ENCODE measurements at places on chromosomes 2 and 18.

DNA sequence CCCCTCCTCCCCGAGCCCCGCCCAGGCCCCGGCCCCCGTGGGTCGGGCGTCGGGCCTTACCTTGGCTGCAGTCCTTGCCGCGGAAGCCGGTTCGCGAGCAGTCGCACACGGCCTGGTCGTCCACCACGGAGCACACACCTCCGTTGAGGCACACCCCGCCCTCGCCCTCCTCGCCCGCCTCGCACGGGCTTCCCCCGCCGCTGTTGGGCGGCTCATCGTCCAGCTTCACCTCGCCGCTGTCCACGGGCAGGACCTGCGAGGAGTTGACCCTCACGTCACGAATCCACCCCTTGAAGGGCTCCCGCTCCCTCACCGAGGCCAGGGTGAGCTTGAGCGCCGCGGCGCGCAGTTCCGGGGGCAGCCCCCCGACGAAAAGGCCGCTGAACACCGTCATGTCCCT, 4.5 kb downstream of the NRXN1 start:
- no peak for DNase-seq

- DNase-seq, result no peak
Observed at GRCh38 chr2:133734716-133735495, 166.6 kb upstream of the NCKAP5 start.

- DNase-seq, result no peak
Observed at GRCh38 chr2:151862700-151863099, 34.5 kb upstream of the ARL5A start.

DNA sequence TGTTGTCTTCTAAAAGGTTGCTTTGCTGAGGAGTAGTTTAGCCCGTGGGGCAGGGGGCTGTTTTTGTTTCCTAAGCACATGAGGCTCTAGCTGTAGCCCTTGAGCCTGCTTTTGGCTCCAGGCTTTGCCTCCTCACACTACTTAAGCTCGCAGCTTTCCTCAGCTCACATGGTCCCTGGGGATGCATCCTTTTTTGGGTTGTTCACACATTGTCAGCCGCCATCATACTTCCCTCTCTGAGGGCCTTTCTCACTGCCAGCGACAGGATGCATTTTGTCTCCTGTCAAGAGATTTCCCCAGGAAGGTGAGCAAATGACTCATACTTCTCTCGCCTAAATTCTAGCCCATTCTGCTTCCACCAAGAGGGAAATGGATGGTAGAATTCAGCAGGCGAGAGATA, 279.5 kb upstream of the PKDCC start:
- DNase-seq, result peak; percentile 8

DNA sequence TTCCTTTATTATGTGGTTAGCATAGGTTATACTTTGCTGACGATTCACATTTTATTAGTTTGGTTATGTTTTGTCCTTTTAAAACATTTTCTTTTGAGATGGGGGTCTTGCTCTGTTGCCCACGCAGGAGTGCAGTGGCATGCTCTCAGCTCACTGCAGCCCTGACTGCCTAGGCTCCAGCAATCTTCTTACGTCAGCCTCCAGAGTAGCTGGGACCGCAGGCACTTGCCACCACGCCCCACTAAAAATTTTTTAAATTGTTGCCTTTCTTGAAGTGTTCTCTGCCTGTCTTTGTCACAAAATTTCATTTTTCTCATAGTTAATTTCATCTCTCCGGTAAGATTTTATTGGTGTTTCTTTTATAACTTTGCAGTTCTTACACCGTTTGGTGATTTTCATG, 18.9 kb downstream of the HRH4 start:
- DNase-seq, result no peak

- no peak for DNase-seq
Observed at GRCh38 chr2:202110491-202110890, 37.4 kb downstream of the KIAA2012 start.

DNA sequence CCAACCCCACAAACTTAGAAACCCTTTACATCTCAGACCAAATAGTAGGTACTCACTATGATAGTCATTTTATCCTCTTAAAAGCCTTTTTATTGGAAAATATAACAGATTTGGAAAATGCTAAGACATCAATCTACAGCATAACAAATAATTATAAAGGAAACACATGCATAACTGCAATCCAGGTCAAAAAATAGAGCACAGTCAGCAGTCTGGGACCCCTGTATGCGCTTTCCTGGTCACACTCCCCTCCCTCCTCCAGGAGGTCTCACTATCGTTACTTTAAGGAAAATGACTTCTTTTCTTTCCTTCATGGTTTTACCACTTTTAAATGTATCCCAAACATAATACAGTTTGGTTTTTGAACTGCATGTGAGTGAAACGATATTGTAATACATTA, 90.5 kb upstream of the CCDC150 start:
- no peak for DNase-seq

- no peak for DNase-seq
Observed at GRCh38 chr2:236865052-236865451, 220.6 kb upstream of the COPS8 start.

DNA sequence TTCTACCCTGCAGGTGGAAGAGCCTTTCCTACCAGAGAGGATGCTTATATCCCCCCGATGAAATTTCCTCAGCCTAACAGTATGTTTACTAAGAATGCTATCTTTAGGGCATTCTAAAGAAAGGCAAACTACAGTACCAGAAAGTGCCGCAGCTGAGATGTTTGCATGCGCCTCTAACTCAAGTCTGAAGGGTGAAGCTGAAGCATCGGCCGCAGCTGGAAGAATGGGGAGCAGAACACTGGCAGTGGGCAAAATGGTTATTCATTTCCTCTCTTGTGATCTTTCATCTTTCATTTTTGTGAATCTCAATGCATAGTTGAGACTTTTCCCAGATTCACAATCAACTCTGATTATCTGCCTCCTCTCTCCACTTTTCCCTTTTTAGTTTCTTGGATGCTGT, 648.2 kb upstream of the ZEB2 start:
- DNase-seq, result no peak

- DNase-seq, result no peak
Observed at GRCh38 chr2:117942551-117942950, 71.3 kb downstream of the CCDC93 start.

- DNase-seq, result no peak
Observed at GRCh38 chr2:163884416-163884815, 148.6 kb upstream of the FIGN start.

DNA sequence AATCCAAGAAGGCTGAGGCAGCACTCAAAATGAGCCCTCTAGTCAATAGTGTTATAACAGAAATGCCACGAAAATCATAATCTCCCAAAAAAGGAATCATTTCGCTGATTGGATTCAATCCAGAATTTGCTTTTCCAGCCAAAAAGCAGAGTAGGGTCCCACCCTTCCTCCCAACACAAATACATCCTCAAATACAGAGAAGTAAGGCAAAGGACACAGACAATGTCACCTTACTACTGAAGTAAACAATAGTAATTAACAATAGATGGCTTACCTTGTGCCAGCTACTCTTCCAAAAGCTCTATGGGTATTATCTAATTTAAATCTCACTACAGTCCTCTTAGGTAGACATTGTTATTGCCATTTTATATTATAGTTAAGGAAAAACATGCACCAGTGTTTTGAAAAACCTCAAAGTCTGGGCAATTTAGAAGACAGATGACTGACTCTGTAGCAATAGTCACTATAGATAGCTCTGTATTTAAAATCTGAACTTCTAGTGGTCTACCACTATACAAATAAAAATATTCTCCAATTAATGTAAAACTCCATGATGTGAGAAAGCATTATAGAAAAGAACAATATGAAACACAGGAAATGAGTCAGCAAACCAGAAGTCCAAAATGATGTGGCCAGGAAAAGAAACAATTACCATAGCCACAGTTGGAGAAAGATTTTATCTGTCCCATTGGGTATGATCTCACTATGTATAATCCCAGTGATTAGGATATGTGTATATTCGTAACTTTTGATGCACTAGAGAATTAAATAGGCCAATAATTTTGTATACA, 305.0 kb upstream of the ERBB4 start:
- no peak for DNase-seq

DNA sequence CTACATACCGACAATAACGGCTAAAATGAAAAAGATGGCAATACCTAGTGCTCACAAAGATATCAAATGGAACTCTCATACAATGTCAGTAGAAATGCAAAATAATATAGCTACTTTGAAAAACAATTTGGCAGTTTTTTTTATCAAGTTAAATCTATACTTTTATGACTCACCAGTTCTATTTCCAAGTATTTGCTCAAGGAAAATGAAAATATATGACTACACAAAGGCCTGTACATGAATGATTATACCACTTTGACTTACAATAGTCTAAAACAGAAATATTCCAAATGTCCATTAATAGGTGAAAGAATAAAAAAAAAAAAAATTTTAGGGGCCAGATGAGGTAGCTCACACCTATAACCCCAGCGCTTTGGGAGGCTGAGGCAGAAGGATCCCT, 219.8 kb downstream of the ZRANB3 start:
- DNase-seq, result no peak

All from endothelial cell (in vitro differentiated cells).